Stimulated activated CD4-positive, alpha-beta T cell treated with anti-CD3 and anti-CD28 coated beads, Interleukin-12 subunit alpha, Interleukin-12 subunit beta, amount 100 ng/mL, for 24 hours (primary cell): ENCODE measurements at places on chromosomes 2 and 18.

DNA sequence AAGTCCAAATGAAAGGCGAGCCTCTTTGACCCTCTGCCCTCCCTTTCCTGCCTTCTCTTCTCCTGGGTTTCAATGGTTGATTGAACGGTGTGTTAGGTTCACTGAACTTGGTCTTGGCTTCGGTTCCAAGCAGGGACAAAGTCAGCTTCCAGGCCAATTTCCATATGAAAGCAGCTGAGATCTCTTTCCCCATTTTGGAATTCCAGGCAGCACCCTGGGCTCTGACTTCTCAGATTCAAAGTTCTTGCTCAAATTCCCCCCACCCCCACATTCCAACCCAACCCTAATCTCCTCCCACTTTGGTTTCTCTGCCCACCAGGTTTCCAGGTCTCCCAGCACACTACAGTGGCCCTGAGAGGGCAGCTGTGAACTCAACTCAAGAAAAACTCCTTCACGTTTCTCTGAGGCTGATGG is 231.0 kb downstream of the INSIG2 start:
- DNase-seq = no peak

DNA sequence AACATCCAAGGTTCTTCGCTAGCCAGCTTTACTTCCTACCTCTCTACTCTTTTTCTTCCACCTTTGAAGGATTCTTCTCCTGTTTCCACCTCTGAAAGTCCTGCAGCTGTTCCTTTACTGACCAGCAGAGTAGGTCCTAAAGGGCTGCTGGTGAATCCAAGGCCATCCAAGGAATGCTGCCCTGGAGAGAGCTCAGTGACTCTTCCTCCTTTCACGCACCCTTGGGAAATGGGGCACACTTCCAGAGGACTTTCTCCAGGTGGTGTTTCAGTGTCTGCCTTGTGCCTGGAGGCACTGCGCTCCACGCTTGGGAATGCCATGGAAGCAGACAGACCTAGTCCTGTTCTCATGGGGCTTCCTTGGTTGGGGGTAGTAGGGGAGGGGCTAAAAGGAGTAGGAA is 45.4 kb downstream of the SLC16A14 start:
- no peak for DNase-seq

- DNase-seq = no peak
These were observed 81.3 kb downstream of the DGKD start for GRCh38 chr2:233435436-233436190.

- DNase-seq = no peak
These were observed 16.0 kb upstream of the MARCHF4 start for GRCh38 chr2:216388046-216388884.

- DNase-seq = no peak
These were observed 54.7 kb upstream of the TCF7L1 start for GRCh38 chr2:85078536-85078935.

GRCh38 chr2:172329774-172330671 is 97.4 kb upstream of the ITGA6 start:
- DNase-seq = no peak

GRCh38 chr2:236162882-236163470 is 5.2 kb downstream of the GBX2 start:
- no peak for DNase-seq

DNA sequence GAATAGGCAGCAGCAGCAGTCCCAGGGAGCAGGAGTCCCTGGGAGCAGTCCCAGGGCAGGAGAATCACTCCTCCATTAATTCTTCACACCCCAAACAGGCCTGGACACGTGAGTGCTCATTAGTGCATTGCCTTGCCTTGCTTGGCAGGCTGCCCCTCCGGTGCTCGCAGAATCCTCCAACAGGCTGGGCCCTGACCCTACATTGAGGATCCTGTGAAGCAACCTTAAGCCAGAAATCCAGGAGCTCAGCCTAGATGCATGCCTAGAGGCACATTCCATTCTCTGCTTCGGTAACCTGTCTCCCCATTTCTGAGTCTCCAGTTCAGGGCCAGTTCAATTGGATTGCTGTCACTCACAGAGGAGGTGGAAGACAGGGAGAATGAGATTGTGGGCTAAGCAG is 97.4 kb upstream of the LRATD1 start:
- DNase-seq = no peak

DNA sequence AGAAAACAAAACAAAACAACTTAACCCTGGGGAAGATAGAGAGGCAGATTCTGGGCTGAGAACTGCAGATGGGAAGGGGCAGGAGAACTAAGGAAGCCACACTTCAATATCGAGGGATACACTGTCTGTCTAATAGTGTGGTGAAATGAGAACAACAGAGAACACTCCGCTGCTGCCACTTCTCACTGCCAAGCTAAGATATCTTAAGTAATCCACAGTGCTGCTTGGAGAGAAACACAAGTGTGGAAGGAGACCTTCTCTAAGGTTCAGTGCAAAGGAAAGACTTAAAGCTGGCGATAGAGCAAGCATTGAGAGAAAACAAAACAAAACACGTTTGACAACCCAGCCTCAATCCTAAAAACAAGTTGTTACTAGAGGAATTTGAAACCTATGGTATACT is 37.4 kb downstream of the DLGAP1 start:
- DNase-seq = no peak

DNA sequence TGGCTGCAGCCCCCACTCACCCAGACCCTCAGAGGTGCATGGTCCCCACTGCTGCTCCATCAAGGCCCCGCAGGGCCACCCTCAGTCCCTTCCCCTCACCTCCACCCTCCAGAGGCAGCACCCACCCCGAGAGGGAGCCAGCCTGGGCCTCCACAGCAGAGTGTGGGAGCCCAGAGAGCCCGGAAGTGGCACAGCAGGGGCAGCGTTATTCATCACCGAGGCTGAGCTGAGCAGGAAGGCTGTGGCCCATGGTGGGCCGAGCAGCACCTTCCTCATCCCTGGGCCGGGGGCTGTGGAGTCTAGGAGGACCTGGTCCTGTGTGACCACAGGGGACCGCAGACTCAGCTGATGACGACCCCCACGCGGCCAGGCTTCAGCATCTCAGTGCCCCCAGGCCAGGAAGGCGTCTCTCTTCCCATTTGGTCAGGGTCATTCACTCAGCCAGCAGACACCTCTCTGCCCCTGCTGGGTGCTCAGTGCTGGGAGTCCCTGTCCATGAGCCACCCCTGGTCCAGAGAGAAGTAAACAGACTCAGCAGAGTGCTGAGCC is 258.1 kb downstream of the ATAD2B start:
- DNase-seq = no peak

DNA sequence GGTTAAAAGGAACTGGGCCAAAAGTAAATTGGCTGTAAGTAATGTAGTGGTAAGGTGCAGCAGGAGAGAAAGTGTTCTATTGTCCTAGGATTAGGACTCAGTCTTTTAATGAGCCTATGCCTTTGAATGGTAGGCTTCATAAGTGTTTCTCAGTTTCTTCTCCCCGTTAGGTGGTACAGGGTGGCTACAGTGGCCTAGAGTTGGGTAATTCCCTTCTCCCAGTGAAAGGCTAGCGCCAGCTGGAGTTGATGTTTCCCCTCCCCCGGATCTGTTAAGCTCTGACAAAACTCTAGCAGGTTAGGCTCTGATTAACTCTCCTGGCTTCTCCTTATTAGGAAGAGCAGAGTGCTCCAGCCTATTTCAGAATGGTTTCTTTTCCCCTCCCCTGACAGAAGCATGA is 127.7 kb downstream of the DNAH6 start:
- no peak for DNase-seq

- DNase-seq = no peak
These were observed 303.5 kb upstream of the ACVR2A start for GRCh38 chr2:147541314-147541713.

- no peak for DNase-seq
These were observed 96.0 kb downstream of the INHBB start for GRCh38 chr2:120441744-120442471.

DNA sequence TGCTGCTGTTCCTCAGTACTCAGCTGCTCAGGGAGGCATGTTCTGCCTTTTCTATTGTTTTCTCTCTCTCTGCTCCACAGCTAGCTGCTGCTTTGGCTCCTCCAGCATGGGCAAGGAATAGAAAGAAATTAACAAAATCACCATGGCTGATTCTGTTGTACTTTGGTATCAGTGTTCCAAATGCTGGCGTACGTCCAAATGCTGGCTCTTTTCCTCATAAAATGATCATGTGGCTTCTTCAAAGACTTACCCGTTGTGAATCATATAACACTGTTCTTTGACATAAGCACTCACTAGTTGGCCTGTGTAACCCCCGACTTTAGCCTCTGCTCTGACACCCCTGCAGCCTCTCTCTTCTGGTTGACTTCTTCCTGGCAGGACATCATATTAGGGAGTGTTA is 547.6 kb downstream of the CPS1 start:
- DNase-seq = no peak

DNA sequence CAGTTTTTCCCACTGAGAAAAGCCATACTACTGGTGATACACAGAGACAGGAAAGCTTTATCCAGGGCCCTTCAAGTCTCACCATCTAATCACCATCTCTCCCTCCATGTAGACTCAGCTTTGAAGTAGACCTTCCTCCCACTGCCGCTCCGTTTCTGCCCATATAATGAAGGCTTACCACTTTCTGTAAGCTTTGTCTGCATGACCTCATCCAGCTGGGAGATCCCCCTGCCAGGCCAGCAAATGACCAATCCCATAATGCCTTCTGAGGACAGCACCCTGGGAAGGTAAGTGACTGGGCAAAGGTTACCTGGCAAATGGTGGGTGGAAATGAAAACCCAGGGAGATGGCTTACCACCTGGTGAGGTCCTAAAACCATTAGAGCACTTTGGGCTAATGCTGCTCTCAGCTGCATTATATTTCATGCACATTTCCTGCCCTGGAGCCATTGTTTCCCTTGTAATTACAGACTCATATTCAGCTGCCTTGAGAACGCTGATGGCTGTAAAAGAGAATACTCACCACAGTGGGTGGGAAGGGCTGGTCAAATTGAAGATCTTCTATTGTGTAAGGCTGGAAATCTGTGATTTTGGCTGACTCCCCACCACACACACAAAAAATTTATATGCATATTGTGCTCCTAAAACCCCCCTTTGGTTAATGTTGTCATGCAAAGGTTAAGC is 350.7 kb upstream of the SYT4 start:
- no peak for DNase-seq

DNA sequence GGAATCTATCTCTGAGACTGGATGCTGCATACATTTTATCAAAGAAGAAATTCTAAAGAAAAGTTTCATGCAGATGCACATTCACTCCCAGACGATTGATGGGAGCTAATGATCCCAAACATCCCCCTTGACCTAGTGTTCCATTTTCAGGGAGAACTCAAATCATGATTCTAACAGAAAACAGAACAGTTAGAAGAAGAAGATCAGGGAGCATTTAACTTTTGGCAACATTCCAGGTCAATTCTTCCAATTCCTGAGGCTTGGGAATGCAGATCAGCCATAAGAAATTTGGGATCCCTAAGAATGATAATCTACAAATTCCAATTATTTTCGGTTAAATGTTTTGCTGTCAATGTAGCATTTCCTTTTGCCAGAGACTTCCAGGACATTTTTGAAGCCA is 96.6 kb downstream of the CPO start:
- DNase-seq = no peak

- no peak for DNase-seq
These were observed 106.5 kb upstream of the CHRNA1 start for GRCh38 chr2:174870787-174871186.

GRCh38 chr2:235204948-235205347 is 253.1 kb downstream of the SH3BP4 start:
- DNase-seq = no peak
